Activated effector memory CD4-positive, alpha-beta T cell treated with Interleukin-2 at 50 U/mL for 16 hours (primary cell): ENCODE measurements at places on chromosomes 7 and 10.

DNA sequence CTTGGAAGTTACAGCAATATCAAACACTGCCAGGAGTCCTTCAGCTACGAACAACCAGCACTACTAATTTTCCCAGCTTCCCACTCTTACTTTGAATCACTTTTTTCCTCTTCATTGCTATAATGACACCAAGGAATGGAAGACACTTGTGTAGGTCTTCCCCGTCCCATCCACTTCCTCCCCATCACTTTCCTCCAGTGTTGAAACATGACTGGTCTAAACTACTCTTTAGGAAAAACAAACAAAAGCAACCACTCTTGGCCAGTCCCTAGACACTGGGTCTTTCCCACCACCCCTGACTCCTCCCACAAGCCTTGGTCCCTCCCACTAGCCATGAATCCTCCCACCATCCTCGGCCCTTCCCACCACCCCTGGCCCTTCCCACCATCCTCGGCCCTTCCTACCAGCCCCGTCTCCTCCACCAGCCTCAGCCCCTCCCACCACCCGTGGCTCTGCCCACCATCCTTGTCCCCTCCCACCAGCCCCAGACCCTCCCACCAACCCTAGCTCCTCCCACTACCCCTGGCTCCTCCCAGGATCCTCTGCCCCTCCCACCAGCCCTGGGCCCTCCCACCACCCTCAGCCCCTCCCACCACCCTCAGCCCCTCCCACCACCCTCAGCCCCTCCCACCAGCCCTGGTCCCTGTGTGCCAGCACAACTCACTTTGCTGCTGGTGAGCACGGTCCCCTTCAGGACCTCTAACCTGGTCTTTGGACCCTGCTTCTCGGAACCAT lies 68.5 kb downstream of the CXCL12 start:
- no peak for DNase-seq

DNA sequence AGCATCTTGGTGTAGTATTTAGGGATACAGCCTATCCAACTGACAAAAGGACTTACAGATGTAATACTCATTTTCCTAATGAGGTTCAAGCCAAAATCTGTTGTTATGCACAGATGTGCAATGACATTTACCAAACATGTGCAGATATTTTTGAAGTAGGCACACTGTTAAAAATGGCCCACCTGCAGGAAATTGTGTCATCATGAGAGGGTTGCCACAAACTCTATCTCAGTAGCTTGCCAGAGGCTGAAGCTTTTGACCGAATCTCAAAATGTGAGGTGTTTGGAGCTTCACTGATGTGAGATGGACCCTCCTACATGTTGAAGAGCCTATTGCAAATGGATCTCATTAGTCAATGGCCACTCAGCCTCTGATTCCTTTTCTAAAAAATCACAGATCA lies 89.7 kb upstream of the CSTF2T start:
- DNase-seq = no peak

GRCh38 chr10:49298671-49298982 lies 343 bp upstream of the C10orf71 start:
- DNase-seq = no peak

DNA sequence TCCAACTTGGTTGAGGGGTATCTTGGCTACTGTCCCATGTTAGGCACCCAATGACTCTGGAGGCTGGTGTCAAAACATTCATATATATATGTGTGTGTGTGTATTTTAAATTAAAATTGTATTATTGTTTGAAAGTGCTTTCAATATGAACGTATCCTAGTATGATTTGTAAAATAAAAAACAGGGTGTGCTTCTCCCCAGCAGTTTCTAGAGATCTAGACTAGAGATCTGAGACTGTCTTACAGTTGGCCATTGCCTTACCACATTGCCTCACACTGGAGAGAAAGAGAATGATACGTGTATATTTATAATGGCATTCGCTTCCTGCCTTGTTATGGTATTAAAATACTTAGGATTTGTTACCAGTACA lies 1.2 kb downstream of the BAG3 start:
- DNase-seq = no peak

- DNase-seq = no peak
Measured at GRCh38 chr7:128178611-128179010, 62.5 kb upstream of the LEP start.

GRCh38 chr10:94412449-94412848 lies 10.1 kb downstream of the TBC1D12 start:
- DNase-seq = no peak

GRCh38 chr7:26841003-26841739 lies 23.2 kb downstream of the SKAP2 start:
- DNase-seq = no peak

DNA sequence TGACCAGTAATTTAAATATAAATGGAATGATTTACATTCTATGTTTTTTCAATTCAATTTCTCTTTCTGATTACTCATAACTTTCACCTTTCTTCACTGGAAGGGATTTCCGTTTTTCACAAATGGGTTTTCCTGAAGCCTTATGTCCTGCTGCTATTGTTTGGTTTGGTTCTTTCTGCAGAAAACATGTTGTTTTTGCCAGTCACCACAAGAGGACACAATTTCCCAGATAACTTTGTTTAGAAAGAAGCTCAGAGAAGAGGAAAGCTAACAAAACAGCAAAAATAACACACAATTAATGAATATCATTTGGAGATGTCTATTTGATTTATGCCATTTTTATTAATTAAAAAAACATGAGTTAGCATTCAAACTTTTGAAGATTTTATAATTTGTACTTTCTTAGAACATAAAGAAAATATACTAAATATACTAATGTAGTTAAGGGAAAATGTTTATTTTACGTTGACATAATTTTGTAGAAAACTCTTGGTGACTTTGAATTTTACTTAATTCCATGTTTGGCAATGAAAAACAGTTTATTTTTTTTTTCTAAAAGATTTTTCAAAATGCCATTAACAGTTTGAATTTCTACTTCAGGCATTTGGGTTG lies 4.6 kb upstream of the TWIST1 start:
- no peak for DNase-seq

DNA sequence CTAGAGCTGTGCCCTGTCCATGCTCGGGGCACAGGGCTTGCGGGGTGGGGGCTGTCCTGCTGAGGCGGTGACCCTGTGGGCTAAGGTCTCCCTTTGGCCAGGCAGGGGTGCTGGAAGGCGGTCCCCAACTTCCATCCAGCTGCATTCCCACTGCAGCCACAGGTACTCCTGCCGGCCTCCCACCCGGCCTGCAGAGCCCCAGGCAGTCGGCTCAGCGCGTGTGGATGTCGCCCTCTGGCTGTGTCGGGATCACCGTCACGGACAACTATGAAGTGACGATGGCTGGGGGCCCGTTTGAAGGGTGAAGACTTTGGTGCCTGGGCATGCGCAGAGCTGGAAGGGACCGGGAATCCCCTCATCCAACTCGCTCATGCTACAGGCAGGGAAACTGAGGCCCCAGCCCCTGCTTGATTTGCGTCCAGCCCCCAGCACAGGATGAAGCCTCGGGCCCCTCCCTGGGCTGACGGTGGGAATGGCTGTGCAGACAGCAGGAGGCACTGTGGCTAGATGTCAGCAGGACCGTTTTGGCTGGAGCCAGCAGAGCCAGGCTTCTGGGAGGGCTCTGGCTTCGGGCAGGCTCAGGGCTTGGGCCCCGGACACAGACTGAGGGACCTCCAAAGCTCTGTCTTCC lies 2.3 kb upstream of the TMEM184A start:
- no peak for DNase-seq

DNA sequence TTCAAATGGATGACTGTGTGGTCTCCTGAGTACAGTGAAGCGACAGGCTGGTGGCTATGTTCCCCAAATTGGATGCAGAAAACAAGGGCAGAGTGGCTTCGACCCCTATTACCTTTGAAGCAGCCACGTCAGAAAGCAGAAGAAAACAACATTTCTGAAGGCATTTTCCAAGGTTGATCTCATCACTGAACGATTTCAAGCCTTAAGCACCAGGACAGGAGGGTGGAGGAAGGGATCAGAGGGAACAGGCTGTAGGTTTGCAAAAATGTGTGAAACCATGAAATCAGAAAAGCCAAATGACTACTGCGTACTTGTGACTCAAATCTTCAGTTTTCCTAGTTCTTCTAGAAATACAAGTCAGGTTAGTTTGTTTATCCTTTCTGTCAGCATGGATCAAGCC lies 181.0 kb upstream of the TMEM106B start:
- DNase-seq = no peak
